Daoy (cell line): ENCODE measurements at places on chromosomes 5 and 9. TPM values are rescaled to one million over a fixed set of nuclear protein-coding genes. Genes with fewer than 3 reads are reported as not detected.

DNA sequence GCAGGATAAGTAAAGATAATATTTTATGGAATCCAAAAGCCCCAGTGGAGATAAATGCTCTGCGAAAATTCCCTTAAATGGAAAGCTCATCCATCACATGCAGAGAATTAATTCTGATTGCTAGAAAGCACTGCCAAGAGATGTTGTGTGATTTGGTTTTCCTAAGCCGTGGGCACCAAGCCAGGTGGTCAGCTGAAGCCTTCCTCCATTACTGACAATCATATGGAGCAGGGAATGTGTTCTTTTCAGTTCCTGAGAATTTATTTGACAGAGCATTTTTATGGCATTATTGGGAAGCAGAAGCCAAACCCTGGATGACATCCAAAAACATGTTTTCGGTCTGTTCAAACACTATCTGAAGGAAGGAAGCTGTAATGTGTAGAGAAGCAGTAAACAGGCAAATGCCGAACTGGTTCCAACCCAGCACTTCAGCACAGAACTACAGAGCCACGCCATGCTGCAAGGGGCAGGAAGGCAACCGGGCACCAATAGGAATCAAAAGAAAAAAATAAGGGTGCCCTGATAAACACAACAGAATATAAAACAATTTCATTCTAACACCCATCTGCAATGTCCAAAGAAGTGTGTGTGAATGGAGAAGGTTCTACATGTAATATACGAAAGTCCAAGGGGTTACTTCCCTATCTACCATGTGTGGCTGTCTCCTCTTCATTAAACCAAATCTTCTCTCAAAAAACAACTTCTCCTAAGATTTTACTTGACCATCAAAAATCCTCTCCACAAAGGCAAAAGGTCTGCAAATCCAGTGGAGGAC is 12.3 kb downstream of the ARSB start:
- no peak for DNase-seq

GRCh38 chr5:107636555-107636954 is 34.2 kb downstream of the EFNA5 start:
- DNase-seq = no peak

- no peak for DNase-seq
These were observed 62.5 kb upstream of the PTPN3 start for GRCh38 chr9:109560470-109561132.

- DNase-seq = no peak
These were observed 32.2 kb upstream of the EBF1 start for GRCh38 chr5:159131951-159132350.

- peak; percentile 38 for DNase-seq
These were observed 380.8 kb downstream of the EBF1 start for GRCh38 chr5:158718738-158719505.

DNA sequence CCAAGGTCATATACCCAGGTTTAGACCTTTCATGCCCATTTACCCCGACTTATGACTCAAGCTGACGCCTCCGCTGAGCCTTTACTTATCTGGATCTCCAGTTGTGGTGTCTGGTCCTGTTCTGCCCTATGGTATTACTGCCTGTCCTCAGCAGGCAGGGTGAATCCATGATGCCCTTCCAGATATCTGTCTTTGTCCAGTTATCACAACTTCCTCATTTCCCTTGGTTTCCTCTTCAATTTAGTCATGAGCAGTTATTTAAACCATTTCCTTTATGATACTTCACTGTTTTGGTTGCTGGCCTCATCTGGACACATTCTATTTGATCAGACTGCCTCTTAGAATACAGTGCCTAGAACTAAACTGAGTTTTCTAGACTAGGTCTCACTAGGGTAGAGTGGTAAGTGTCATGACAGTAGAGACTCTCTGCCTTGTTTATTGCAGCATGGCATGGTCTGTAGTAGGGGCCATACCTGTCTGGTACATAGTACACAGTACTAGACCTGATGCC is 93.3 kb downstream of the MELK start:
- peak; percentile 84 for DNase-seq

DNA sequence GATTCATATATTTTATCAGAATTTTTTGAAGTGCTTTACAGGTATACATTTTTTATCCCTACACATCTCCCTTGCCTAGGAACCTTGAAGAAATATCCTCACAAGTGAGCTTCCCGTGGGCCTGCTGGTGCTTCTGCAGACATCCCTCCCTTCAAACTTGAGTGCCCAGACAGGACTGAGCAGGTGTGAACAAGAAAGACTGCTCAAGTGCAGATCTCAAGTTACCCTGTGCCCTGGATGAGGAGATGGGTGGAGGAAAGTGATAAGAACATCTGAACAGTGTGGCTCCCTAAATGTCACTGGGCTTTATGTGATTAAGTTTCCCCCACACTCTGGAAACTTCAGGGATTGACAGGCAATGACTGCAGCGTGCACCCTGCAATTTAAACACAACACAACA is 209.8 kb downstream of the TLE1 start:
- no peak for DNase-seq

PCDHGC3 gene
- 37.0 and 41.5 TPM in 2 replicates for total RNA-seq

LPCAT1 gene
- 20.9 and 22.6 TPM in 2 replicates for total RNA-seq

PROB1 gene
- 0.09 and 0.17 TPM in 2 replicates for total RNA-seq
